ENCODE measurements at places on chromosomes 16 and 17.

GRCh38 chr17:62800585-62800984, 7.5 kb downstream of the MARCHF10 start:
- DNase-seq = no peak

GRCh38 chr17:19664136-19664820, 15.7 kb downstream of the ALDH3A2 start:
- no peak for DNase-seq

- no peak for DNase-seq
Observed at GRCh38 chr16:72256398-72257066, 84.6 kb upstream of the PMFBP1 start.

- DNase-seq = no peak
Observed at GRCh38 chr16:55284718-55285099, 39.3 kb upstream of the IRX6 start.

DNA sequence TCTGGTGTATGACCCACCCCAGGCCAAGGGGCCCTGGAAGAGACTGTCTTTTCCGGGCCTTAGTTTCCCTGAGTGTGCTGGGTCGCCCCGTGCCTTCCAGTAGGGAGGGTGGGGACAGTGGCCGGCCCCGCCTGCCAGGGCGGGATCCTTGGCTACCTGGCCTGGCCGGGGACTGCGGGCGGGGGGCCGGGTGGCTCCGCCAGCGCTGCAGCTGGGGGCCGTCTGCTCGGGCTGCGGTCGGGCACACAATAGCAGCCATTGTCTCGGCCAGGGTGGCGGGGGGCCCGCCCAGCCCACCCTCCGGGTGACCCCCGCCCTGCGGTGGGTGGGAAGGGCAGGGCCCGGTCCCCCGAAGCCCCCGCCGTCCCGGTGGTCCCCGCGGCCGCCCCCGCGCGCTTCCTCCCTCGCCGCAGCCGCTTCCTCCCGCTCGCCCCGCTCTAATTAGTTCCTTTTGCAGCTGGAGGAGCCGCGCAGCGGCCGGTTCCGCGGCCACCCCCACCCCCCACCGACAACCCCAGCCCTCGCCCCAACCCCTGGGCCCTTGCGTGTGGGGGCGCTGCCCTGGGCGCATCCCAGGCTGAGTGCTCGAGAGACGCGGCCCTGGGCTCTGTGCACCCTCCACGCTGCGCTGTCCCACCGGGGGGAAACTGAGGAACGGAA, 11.6 kb downstream of the GLIS2 start:
- no peak for DNase-seq

GRCh38 chr16:7440886-7441400, 108.3 kb downstream of the RBFOX1 start:
- no peak for DNase-seq

- no peak for DNase-seq
Observed at GRCh38 chr16:88331989-88332920, 50.5 kb upstream of the ZNF469 start.

GRCh38 chr16:72985148-72985941, 62.6 kb downstream of the ZFHX3 start:
- no peak for DNase-seq

- DNase-seq = no peak
Observed at GRCh38 chr16:72858665-72859493, 189.0 kb downstream of the ZFHX3 start.

GRCh38 chr17:80938556-80938955, 53.1 kb upstream of the CHMP6 start:
- DNase-seq = no peak

DNA sequence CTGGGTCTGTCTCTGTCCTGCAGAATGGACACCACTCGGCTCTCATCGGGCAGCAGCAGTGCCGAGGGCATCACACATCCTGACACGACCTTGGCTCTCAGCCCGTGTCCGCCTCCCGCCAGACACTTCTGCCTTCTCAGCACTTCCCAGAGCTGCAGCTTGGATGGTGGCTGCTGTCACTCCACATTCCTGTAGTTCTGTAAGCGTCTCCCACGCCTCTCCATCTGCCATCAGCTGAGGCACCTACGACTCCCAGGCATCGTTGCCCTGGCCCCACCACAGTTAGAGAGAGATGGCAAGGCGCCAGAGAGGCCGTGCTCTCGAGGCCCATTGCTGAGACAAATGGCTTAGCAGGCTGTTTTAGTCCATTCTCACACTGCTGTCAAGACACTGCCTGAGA, 195.9 kb upstream of the CHMP6 start:
- DNase-seq = no peak

DNA sequence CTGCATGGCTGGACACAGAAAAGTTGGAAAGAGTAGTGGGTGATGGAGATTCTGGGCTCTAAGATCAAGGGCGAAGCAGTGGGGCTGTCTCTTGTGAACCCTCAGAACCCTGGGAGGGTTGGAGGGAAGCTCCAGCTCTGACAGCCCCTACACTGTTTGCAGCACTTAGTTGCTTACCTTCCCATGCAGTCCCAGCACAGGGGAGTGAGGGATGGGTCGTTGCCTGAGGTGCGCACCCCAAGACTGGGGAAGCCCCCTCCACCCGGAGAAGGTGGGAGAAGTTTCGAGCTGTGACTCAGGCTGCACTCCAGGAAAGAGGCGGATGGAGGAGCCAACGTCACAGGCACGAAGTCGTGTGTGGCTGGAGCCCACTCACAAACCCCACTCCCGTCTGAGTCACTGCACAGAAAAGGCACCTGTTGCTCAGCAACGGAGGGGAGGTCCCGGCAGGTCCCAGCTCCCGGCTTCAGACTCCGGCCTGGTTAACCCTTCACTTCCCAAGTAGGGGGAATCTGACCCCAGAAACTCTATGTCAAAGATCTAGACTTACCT, 60.1 kb downstream of the AIPL1 start:
- no peak for DNase-seq

- no peak for DNase-seq
Observed at GRCh38 chr17:48814504-48814903, 2.5 kb downstream of the TTLL6 start.

DNA sequence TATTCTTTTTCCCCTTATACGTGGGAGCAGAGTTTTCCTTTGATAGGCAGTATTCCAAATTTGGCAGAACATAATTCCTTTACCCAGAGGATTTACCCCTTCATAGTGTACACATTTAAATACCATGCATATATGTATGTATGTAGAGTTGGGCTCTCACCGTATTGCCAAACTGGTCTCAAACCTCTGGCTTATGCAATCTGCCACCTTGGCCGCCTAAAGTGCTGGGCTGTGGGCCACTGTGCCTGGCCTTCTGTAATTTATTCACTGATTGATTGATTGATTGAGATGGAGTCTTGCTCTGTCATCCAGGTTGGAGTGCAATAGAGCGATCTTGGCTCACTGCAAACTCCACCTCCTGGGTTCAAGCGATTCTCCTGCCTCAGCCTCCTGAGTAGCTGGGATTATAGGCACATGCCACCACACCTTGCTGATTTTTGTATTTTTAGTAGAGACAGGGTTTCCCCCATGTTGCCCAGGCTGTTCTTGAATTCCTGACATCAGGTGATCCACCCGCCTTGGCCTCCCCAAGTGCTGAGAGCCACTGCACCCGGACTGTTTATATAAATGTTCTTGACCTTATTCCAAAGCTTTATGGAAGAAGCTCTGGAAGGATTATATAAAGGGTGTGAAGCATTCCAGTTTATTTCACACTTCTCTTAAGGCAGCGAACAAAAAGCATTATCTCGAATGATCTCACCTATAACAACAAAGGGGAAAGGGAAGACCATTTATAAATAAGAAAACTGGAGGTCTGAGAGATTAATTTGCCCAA, 14.9 kb downstream of the GLG1 start:
- no peak for DNase-seq

GRCh38 chr16:66513111-66513723, 36.7 kb downstream of the TK2 start:
- DNase-seq = no peak

GRCh38 chr17:82545071-82545462, 25.5 kb downstream of the FOXK2 start:
- DNase-seq = peak; percentile 30

GRCh38 chr17:76251478-76252039, 11.3 kb upstream of the RNF157 start:
- no peak for DNase-seq

DNA sequence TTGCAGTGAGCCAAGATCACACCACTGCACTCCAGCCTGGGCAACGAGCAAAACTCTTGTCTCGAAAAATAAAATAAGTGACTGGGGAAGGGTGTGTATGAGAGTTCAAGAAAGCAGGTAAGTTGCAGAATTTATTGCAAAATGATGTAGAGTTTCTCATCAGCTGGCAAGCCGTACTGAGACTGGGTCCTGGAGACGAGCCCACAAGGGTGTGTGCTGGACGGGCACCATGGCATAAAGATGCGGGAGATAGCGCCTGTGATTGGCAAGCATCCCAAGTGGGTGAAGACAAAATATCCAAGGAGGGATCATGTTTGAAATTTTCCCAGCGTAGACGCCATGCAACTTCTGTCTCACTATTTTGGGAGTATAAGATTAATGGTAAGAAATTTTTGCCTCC, 59.4 kb downstream of the WNT3 start:
- DNase-seq = no peak

GRCh38 chr17:34562387-34562786, 17.0 kb upstream of the TMEM132E start:
- no peak for DNase-seq

DNA sequence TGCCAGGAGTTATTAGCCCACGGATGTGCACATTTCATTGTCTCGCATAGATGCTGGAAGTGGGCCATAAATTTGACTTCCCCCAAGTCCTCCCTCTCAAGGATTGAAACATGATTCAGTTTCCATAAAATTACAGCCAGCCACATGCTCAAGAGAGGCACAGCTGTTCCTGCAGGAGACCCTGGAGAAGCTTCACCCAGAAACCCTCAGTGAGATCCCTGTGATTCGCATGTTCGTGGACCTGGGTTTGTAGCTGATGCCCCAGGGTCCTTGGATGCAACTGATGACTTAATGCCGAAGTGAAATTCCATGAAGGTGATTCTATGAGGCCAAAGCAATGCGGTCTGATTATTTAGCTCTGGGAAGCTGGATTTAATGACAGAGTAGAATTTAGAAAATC, 24.7 kb upstream of the AQP8 start:
- DNase-seq = no peak

GRCh38 chr17:58387834-58388233, 29.5 kb downstream of the RNF43 start:
- no peak for DNase-seq

GRCh38 chr17:48754500-48755261, 26.1 kb upstream of the HOXB13 start:
- peak; percentile 59 for DNase-seq
